ENCODE measurements at places on chromosomes 16 and 17.

- DNase-seq = no peak
Observed at GRCh38 chr16:87828071-87828906, 41.0 kb downstream of the SLC7A5 start.

DNA sequence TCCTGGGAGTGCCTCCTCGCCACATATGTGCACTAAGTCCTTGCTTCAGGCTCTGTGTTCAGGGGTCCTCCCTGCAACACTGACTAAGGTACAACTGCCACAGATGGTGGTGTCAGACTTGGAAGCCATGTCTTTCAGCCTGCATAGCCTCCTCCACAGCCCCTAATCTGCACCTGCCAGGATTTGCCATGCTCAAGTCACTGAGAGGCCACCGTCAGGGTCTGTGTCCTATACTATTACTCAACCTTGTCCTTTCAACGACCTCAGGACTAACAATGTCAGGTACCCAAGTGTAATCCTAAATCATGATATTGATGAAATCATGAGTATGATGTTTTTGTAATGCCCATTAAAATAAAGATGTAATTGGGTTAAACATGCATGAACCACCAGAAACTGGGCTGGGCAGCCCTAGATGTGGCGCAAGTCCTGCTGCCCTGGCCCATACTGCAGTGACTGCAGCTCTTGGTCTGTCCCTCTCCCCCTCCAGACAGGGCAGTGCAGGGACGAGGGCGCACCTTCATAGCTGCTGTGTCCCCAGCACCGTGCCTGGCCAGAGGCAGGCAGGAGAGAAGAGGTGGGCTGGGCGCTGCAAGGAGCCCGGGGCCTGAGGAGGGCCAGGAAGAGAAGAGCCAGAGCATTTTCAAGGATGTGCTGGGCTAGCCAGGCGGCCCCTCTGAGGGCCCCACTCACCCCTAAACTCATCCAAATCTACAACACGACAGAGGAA, 198.0 kb downstream of the ZNF423 start:
- no peak for DNase-seq

DNA sequence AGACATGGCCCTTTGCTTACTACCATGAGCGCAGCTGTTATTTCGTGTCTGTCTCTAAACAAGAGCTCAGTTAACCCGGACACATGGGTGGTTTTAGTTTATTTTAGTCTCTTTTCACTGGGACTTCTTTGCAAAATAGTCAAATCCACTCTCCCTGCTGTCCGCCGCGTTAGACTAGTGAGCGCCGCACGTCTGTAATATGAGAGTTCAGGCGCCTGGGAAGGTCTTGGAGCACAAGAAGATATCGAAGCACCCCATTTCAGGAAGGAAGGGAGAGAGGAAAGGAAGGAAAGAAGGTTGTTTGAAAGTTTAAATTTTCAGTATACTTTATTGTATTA, 111.0 kb upstream of the CHMP6 start:
- DNase-seq = no peak

- no peak for DNase-seq
Observed at GRCh38 chr17:38339891-38340290, 3.9 kb downstream of the GPR179 start.

DNA sequence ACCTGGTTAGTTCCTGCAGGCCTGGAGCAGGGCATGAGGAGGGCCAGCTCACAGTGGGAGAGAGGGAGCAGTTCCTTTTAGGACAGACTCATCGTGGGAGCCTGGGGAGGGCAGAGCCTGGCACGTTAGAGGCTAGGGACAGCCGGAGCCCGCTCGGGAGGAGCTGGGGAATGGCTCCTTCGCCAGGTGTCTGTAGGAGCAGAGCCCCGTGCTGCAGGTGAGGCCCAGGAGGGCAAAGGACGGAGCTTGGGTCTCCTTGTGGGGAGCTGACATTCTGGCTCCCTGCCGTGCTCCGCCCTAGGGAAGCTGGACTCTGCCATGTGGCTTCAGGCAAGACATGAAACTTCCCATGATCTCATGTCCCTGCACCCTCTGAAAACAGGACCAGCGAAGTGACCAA, 18.7 kb upstream of the MTSS2 start:
- DNase-seq = no peak

- no peak for DNase-seq
Observed at GRCh38 chr17:74070998-74071679, 132.3 kb upstream of the RPL38 start.

GRCh38 chr16:57262841-57263540, 17.9 kb downstream of the ARL2BP start:
- no peak for DNase-seq

- DNase-seq = no peak
Observed at GRCh38 chr17:59623151-59623550, 3.5 kb downstream of the CLTC start.

- no peak for DNase-seq
Observed at GRCh38 chr17:14316126-14316832, 15.4 kb downstream of the HS3ST3B1 start.

GRCh38 chr17:28204751-28205150, 114.2 kb upstream of the TMEM97 start:
- DNase-seq = no peak

GRCh38 chr17:79612468-79613194, 1.8 kb upstream of the RBFOX3 start:
- DNase-seq = no peak

GRCh38 chr17:65533056-65533745, 28.2 kb downstream of the AXIN2 start:
- no peak for DNase-seq

- no peak for DNase-seq
Observed at GRCh38 chr16:12020009-12020408, 43.5 kb downstream of the SNX29 start.

DNA sequence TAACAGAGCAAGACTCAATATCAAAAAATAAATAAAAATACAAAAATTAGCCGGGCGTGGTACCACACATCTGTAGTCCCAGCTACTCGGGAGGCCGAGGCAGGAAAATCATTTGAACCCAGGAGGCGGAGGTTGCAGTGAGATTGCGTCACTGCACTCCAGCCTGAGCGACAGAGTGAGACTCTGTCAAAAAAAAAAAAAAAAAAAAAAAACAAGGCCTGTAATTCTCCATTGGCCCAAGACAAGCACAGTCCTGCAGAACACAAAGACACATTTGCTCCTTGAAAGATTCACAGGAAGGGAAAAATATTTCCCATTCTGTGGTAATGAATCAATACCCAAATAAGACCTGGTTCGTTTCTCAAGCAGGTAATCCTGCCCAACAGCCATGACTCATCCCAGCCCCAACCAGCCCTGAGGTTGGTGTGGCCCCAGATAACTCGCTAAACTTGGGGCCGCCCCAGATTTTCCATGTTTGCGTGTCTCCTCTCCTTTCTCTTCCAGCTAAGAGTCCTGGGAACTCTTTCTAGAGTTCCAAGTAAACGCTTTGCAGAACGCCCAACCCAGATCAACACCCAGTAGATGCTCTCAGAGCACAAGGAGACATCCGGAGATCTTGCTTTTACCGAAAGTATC, 40.3 kb upstream of the SNN start:
- DNase-seq = no peak
